Head of caudate nucleus (tissue), 42 donors: ENCODE measurements at places on chromosomes 6 and 20.

GRCh38 chr20:34185766-34186620 lies 55.2 kb upstream of the ASIP start:
- no peak for DNase-seq

DNA sequence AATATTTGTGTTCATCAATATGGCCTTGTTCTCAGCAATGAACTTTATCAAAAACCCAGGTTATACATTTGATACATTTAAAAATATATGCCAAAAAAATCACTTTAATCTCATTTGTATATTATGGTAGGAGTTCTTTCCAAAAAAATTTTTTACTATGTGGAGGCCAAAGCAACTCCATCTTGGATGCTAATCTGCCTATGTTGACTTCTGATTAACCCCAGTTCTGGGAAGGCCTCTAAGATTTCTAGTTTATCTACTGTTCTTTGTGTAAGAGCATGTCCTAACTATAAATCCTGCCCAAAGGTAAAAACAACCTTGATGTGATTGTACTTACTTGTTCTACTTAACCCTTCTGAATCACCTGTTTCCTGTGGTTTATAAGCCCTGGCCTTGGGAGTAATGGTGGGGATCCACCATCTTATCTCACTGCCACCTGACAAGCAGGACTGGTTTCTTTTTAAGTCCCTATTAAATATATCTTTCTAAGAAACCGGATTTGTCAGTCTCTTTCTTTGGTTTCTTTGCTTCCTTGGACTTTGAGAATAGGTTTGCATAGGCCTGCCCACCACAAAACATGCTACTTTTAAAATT lies 46.7 kb downstream of the RNGTT start:
- DNase-seq: no peak

DNA sequence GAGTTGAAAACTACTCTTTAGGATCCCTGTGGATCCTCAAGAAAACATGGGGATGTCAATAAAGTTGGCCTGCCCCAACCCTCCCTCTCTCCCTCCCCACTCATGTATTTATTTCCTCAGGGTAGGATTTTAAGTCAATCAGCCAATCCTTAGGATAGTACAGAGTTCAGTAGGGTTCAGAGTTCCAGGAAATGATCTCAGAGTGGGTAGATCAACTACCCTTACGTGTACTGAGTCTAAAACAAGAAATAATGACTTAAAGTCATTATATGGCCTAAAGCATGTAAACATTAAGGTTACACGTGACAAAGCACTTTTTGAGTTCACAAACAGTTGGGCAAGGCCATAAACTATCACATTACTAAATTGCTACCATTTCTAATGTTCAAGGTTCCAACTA lies 47.2 kb upstream of the REV3L start:
- DNase-seq: no peak

DNA sequence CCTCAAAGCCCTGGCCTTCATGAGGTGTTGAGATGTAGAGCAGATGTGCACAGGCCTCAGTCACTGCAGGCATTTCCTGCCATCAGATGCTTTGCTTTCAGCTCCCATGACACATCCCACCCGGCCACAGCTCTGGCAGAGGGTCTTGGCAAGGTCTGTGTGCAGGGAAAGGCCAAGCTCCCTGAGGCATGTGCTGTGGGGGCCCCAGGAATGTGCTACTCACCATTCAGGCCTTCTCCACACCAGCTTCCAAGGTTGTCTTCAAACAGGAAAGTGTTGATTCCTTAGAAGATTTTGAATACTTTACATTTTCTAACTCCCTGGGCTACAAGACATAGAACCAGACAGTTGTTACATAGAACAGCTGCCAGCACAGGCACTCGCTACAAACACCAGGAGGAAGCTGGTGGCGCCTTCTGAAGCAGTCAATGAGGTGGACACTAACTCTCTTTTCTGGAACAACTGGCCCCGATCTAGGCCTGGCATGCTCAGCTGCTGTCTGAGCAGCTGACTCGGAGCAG lies 27.8 kb downstream of the CASS4 start:
- DNase-seq: no peak

DNA sequence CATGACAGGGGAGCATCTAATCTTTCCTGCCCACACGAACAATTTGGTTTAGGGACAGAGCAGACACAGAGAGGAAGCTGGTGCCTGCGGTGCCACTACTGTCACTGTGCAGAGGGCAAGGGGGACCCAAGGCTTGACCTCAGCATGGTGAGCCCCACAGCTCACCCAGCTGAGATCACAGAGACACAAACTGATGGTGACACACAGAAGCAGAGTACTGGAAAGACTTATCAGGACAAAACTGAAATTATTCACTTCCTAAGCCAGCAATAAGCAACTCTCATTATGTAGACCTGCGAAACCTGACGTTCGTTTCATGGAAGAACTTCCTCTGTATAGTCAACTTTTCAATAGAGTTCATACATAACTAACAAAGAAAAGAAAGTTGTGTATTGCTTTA lies 86.1 kb downstream of the HUS1B start:
- no peak for DNase-seq

GRCh38 chr20:33070111-33071053 lies 9.1 kb upstream of the BPIFB4 start:
- no peak for DNase-seq
